WERI-Rb-1 (cell line): ENCODE measurements at places on chromosomes 11 and 22.
A peak's percentile ranks its signal among the peaks of the same experiment; 100 is the strongest.

GRCh38 chr22:41517172-41518047 is 26.9 kb downstream of the POLR3H start:
- peak; percentile 69 for DNase-seq

GRCh38 chr11:94025690-94026394 is 4.7 kb downstream of the HEPHL1 start:
- DNase-seq, result no peak

DNA sequence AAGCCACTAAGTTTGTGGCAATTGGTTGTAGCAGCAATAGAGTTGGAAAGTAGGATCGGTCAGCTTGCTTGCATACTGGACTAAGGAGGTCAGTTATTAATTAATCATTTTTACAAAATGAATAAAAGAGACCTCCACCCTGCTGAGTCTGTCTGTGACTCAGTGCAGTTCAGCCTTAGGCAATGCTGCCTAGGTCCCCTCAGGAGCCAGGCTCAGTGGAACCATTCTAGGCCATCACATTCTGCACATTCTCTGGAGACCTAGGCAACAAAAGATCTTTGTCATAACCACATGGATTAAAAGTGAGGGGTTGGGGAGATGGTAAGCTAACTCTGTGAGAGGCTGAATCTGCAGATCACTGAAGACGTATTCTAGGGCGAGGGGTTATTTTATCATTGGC is 178.7 kb upstream of the CADM1 start:
- no peak for DNase-seq

- no peak for DNase-seq
Measured at GRCh38 chr11:117641008-117641915, 155.8 kb downstream of the DSCAML1 start.

- DNase-seq, result no peak
Measured at GRCh38 chr22:43364169-43364435, 20.9 kb upstream of the SCUBE1 start.

DNA sequence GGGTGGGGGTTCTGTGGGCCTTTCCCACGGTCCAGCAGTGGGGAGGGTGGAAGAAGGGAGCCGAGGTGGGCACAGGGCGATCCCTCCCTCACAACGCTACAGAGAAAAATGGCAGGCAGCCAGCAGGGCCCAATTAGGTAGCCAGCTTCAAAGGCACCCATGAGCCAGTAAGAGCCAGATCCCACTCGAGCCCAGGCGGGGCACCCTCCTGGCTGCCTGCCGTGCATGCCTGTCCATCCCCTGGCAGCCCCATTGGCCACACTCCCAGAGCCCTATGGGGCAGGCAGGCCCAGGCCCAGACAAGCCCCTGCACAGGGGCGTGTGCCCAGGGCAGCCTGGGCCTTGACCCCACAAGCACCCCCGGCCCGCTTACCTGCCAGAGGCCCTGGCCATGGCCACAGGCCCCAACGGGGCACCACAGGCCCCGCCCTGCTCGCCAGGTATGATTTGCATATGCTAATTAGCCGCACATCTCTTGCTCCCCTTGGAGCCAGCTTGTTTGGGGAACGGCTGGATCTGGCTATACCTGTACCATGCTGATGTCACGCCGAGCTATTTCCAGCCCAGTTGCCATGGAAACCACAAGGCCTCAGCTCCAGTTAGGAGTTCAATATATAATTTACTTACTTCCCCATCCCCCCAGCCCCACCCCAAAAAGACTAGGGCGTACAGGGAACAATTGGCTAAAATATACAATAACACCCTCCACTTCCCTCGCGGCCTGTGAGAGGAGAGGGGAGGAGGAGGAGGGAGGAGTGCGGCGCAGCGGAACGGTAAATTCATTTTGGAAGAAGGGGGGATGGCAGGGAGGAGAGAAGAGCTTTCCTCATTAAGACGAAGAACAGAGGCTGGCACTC is 47.5 kb upstream of the TCF20 start:
- no peak for DNase-seq

GRCh38 chr22:30422481-30423300 is 2.9 kb upstream of the MTFP1 start:
- peak; percentile 24 for DNase-seq

DNA sequence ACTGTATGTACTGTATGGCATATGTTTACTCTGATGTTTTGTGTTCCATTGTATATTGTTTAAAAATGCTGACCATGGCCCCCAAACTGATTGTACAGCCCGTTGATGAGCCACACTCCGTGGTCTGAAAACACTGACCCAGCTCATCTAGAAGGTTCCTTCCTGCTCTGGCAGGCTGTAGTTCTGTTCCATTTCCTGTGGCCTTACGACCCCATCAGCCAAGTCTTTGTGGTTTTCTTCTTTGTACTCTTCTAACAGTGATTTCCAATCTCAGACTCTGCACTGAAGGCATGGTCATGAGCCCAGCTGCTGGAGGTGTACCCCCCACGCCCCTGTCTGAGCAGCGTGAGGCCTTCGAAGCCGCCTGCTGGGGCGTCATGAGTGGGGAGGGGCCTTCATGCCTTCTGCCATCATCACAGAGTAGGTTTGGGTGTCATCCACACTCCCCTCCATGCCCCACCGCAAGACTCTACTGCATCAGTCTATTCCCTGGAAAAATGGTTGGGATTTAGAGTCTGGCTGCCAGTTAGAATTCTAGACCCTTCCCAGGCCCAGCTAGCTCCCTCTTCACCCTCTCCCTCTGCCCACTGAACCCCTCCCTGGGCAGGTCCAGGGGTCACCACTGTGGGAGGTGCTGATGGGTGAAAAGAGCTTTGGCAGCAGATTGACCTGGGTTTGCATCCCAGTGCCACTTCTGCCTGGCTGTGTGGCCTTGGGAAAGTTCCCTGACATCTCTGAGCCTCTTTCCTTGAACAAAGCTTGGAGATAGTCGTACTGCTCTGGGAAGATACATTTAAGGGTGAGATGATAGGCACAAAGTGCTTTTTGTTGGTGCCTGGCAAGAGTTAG is 11.3 kb upstream of the C11orf96 start:
- DNase-seq, result no peak

DNA sequence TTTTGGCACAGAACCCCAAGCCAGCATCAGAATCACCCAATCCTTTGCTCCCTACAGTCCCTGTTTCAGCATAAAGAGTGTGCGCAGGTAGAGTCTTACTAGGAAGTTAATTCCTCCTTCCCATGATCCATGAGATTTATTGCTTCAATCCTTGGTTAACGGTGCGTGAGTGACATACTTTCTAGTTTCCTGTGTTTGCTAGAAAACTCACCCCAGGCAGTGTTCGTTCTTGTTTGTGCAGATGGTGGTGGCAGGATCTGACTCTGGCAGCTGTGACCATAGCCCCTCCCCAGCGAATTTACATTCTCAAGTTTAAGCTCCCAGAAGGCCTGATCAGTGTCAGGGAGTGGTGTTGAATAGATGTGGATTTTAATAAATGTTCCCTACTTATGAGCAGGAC is 106.7 kb upstream of the CCT8L2 start:
- DNase-seq, result no peak

DNA sequence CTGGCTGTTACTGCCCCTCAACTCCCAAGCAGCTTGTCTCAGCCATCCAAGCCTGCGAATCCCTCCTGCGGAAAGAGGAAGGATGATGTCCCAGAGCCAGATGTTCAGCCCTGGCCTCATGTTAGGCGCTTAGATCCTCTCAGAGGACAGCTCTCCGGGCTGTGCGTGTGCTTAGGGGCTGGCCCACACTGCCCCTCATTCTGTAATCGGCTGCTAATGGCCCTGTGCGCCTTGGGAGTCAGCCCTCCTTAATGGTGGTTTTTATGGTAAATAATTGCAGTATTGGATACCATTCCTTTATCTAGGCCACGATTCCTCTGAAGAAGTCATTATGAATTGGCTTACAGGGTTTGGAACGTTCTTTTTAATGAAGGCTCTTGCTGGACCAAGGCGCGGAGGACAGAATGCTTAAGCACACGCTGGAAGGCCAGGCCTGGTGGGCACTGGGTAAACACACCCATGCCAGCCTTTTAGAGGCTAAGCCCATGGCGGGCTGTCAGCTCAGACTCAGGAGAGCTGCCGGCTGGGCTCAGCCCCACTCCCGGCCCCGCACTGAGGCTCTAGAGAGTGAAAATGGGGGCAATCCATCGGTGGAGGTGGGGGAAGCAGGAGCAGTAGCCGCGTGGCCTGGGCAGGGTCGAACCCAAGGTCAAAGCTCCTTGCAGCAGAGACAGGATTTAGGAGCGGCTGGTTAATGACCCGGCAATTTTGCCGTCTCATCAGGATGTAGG is 1157.5 kb downstream of the BRD1 start:
- DNase-seq, result no peak

DNA sequence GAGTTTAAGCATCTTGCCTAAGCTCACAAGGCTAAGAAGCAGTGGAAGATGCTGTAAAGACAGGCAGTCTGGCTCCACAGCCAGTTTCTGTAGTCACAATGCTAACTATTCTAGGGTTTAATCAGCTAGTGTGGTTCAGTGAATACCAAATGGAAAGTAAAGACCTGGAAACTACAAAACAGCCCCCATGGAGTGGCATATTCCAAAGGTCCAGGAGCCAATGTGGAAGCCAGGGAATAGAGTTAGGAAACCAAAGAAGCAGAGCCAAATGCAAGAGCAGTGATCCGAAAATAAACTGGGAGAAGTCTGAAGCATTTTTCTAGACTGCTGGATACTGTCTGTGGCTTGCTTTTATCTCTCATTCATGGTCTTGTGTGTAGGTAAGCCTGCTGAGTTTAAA is 731.2 kb upstream of the ANO5 start:
- DNase-seq, result no peak

- DNase-seq, result no peak
Measured at GRCh38 chr11:7046474-7047175, 26.3 kb downstream of the NLRP14 start.

DNA sequence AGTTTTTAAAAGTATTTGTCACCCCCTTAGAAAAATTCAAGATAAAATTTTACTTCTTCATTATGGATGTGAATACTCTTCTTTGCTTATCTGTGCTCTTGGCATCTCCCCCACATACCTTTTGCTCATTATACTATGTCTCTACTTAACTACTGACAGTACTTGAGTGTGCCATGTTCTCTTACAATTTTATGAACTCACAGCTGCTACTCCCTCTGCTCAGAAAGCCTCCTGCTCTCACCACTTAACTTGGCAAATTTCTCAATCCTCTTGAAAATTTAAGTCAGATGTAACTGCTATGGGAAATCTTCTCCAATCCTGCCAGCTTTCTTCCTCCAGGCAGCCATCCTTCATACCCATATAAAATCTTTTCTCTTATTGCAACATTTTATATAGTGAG is 163.4 kb downstream of the CNTN5 start:
- DNase-seq, result no peak

DNA sequence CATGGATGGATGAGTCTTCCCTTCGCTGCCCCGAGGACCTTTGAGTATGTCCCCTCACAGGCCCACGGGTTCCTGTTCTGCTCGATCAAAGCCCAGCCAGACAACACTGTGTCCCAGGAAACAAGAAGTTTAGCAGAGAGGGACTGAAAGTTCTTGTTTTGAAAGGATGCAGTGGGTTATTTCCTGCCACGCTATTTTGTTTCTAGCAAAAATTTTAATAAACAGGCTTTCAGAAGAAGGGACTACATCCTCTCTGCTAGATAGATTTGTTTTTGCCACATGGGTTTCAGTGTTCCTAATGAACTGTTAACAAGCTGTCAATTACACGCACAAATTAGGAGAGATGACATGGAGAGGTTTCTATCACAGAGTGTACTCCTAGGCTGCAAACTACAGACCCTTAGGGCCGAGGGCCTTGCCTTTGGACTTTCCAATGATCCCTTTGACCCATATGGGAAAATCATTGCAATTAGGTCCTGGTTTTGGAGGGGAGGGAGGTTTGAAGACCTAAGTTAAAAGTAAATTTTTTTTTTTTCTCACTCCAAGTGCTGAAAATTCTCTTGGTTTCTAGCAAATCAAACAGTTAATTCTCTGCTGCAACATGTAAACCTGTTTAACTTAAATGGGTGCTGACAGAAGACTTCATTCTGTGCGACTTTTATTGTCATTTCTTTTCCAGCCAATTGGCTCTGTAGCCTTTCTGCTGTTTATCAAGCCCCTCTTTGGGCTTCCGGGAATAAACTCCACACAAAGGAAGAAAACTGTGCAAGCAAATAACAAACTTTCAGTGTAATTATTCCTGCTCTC is 81.4 kb downstream of the RCN1 start:
- no peak for DNase-seq

DNA sequence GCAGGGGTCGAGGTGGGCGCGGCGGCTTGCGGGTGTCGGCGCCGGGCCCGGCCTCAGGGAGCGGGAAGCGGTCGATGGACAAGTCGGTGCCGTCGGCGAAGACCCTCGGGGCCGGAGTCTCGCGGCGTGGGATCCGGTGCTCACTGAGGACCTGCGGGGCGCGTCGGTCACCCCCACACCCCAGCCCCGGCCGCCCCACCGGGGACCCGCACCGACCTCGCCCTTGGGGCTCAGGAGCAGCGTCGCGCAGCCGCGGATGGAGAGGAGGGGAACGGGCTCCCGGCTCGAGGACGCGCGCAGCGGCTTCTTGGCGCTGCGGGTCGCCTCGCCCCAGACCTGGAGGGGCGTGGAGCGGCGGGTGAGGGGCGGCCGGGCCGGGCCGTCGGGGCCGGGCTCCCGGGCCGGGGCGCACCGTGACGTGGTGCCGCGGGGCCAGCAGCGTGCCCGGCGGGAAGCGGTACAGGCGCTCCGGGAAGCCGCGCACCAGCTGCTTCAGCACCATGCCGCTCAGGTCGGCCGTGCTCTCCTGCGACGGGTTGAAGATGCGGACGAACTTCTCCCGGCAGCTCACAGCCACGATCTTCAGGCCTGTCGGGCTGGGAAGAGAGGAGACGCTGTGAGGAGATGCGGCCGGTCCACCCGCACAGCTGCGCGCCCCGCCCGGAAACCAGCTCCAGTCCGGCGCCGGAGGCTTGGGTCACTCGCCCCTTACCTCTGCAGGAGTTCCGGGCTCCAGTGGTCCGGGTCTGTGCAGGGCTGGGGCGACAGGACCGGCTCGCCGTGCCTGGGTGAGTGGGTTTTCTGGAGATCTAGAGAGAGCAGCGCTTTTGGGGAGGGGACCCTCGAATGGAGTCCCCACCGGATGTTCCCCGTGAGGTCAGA is 4.5 kb downstream of the LMNTD2 start:
- no peak for DNase-seq

GRCh38 chr22:22195265-22196017 is 49.1 kb upstream of the VPREB1 start:
- peak; percentile 94 for DNase-seq

DNA sequence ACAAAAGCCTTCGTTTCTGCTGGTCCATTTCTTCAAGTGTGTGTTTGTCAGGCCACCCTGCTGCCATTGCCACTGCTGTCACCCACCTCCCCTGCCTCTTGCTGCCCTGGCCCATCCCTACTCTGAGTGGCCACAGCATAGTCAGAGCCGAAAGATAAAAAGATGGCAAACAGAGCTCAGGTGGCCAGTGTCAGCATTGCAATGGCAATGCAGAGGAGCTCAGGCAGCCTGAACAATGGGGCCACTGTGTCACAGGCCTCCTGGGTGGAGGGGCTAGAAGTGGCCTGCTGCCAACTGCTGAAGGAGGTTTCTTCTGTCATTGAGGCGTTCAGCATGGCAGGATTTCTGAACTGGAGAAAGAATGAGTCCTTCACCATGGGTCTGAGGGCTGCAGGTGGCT is 137.1 kb downstream of the CSNK2A3 start:
- no peak for DNase-seq
